Urinary bladder (tissue), 4 donors: ENCODE measurements at places on chromosomes 6 and 20. TPM values are rescaled to one million over a fixed set of nuclear protein-coding genes. Genes with fewer than 3 reads are reported as not detected.

PRR18 gene
- polyA plus RNA-seq: not detected

GRCh38 chr6:161676586-161676985, 402.7 kb upstream of the AGPAT4 start:
- no peak for DNase-seq

MRPL14 gene
- polyA plus RNA-seq: 42.0 TPM

DNA sequence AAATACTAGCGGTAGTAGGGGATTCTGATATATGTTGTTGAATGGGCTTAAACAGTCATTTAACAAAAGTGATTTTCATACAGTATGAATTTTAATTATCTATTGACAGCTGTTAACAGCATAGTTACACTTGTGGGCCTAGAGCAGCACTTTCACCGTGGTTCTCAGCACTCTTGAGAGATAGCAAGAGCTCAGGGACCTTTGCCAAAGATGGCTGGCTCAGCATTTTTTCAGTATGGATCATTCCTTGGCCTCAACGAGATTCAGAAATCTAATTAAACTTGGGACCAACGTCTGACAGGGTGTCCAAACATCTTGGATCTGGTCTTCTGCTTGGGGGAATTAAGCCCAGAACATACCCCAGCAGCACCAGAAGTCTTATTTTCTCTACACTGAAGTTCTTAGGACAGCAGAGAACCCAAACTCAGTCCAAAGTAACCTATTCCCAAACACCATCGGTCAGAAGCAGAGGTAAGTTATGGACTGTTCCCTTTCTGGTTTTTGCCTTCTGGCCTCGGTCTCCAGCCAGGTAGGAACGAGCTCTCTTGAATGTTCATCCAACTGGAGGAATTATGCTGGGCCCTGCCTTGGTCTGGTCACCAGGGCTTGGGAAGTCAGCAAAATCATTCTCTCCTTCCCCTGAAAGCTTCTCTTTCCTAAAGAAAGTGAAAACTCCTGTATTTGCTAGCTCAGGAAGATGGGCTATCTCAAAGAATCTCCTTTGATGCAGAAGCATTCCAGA, 25.7 kb downstream of the PRPH2 start:
- no peak for DNase-seq

DNA sequence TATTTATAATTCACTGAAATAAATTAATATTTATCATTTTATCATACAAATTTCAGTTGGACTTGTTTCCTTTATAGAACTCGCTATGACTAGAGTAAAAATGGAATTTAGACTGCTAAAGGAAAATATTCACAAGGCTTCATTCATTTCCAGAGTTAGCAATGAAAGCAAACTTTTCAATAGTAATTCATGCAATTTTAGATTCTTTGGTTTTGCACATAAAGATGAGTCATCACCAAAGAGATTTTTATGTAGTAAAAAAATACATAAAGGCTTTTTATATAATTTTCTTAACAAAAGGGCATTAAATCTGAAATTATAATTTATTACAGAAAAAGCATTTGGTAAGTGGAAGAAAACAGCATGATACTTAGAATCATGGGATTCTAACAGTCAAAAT, 37.2 kb upstream of the STXBP5 start:
- no peak for DNase-seq

DNA sequence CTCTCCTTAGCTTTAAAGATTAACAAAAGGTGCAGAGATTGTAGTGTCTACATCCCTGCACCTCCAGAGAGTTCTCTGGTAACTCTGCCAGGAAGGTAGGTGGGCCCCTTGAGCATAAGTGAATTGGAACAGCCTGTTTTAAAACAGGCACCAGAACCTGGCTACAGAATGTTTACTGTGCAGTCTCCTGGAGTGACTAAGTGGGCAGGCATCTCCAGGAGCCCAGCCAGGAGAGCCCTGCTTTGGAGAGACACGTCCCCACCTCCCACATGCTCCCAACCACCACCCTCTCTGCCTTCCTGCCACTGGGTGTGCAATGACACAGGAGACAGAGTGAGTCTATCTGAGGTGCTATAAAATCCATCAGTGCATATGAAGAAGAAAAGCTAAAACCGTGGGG, 110.3 kb upstream of the EYA4 start:
- no peak for DNase-seq

- no peak for DNase-seq
Observed at GRCh38 chr6:17930321-17930993, 57.0 kb downstream of the KIF13A start.

DNA sequence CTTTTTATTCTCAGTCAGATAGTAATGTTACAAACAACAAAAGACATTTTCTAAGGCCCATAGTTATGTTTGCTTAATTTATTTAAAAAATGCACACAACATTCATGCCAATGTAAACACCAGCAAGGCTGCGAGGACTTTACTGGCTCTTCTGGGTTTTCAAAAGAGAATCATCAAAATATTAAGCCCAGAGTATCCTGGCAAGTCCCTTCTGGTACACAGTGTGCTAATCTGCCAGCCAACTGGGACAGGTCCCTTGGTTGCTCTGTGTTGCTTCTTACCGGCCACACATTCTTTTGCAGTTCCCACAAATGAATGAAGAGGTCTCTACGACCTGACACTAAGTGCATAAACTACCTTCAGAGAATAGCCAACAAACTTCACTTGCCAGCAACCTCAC, 42.6 kb upstream of the SPDEF start:
- DNase-seq: no peak

LY6G6C gene
- not detected for polyA plus RNA-seq

- no peak for DNase-seq
Observed at GRCh38 chr6:111792241-111792640, 81.0 kb downstream of the FYN start.
